A673 (cell line): ENCODE measurements at places on chromosomes 11 and 22. TPM values are rescaled to one million over a fixed set of nuclear protein-coding genes. Genes with fewer than 3 reads are reported as not detected.

DNA sequence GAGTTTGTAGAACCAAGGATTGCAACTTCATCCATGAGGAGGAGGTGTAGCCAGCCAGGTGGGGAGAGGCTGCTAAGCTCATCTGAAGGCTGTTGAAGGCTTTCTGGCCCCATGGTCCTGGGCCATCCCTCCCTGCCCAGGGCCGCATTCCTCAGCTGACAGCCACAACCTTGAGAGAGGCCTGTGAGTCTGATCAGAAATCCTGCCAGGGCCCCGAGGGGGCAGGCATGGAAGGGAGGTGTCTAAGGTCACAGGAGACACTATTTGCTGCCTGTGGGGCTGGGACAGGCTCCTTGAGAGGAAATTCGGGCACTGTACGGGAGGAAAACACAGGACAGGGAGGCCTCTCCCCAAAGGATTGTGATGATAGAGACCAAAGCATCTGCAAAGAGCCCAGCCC lies 88.1 kb upstream of the IGLL5 start:
- H3K36me3 ChIP-seq = no peaks in the 10 kb centered on the region
- no peaks in the 10 kb centered on the region for H3K4me1 ChIP-seq
- no peak for DNase-seq
- no peak overlapping the region for H3K27ac ChIP-seq
- no peak overlapping the region for H3K4me3 ChIP-seq

GRCh38 chr22:50717709-50718351 lies 20.2 kb upstream of the ACR start:
- no peaks in the 10 kb centered on the region for H3K36me3 ChIP-seq
- H3K27me3 ChIP-seq = peaks cover 22% of the 10 kb centered on the region
- no peak overlapping the region for H3K4me3 ChIP-seq
- no peak for DNase-seq
- H3K4me1 ChIP-seq = no peaks in the 10 kb centered on the region

GRCh38 chr22:17096071-17096470 lies 11.3 kb downstream of the IL17RA start:
- no peaks in the 10 kb centered on the region for H3K4me1 ChIP-seq
- no peaks in the 10 kb centered on the region for H3K27me3 ChIP-seq
- H3K27ac ChIP-seq = no peak overlapping the region
- H3K36me3 ChIP-seq = peaks cover 5% of the 10 kb centered on the region

- DNase-seq = peak; percentile 53
- H3K4me3 ChIP-seq = no peak overlapping the region
These were observed 14.5 kb upstream of the MB start for GRCh38 chr22:35631597-35631996.

GRCh38 chr11:83093634-83094033 lies 21.9 kb upstream of the RAB30 start:
- H3K36me3 ChIP-seq = no peaks in the 10 kb centered on the region
- H3K27me3 ChIP-seq = no peaks in the 10 kb centered on the region
- no peak overlapping the region for H3K27ac ChIP-seq

GRCh38 chr11:116309446-116309845 lies 463.3 kb downstream of the BUD13 start:
- no peak for DNase-seq
- peaks cover 7% of the 10 kb centered on the region for H3K27me3 ChIP-seq
- no peak overlapping the region for H3K4me3 ChIP-seq
- H3K27ac ChIP-seq = no peak overlapping the region
- H3K4me1 ChIP-seq = no peaks in the 10 kb centered on the region

DNA sequence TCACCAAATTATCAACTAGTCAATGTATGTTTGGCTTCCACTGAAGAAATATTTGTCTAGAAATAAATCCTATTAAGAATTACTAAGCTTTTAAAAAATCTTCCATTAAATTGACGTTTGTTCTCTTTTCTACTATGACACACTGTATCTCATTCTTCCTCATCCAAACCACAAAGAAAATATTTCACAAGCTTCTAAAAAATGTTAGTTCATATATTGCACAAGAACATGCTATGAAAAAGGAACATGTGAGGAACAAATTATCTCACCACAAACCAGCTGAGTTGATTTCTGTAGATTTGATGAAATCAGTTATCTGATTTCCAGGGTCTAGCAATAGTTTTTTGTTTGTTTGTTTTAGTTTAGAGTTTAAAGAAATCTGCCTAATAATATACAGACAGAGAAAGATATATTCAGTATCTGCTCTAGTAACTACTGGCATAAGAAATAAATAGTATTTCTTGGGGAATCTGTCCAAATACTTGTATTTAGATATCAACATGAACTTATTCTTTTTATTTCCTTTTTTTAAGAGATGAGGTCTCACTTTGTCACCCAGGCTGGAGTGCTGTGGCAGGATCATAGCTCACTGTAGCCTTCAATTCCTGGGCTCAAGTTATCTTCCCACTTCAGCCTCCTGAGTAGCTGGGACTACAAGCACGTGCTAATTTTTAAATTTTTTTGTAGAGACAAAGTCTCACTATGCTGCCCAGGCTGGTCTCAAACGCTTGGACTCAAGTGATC lies 161.7 kb downstream of the ATG16L2 start:
- no peaks in the 10 kb centered on the region for H3K36me3 ChIP-seq
- no peak for DNase-seq
- H3K27me3 ChIP-seq = no peaks in the 10 kb centered on the region

DNA sequence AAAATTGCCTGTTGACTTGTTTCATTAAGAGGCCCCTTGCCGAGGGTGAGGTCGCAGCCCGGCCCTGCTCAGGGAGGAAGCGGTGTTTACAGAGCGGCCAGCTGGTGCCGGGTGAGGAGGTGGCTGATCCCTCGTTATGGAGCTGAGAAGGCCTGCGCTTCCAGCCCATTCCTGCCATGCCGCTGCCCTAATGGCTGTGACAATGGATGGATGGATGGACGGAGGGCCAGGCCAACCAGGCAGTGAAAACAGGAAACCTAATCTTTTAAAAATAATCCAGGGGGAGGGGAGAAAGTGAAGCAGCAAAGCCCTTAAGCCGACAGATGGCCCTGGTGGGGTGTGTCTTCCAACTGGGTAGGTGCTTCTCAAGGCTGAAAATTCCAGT lies 38.5 kb downstream of the BCR start:
- H3K27ac ChIP-seq = peak overlapping the region; percentile 49
- H3K4me3 ChIP-seq = no peak overlapping the region
- H3K27me3 ChIP-seq = no peaks in the 10 kb centered on the region
- peak; percentile 42 for DNase-seq
- H3K4me1 ChIP-seq = peaks cover 45% of the 10 kb centered on the region

- DNase-seq = no peak
- no peaks in the 10 kb centered on the region for H3K27me3 ChIP-seq
- no peak overlapping the region for H3K4me3 ChIP-seq
- no peaks in the 10 kb centered on the region for H3K4me1 ChIP-seq
These were observed 570.1 kb downstream of the BRD1 start for GRCh38 chr22:49257551-49257961.

- DNase-seq = no peak
- no peak overlapping the region for H3K27ac ChIP-seq
- H3K4me3 ChIP-seq = no peak overlapping the region
- no peaks in the 10 kb centered on the region for H3K36me3 ChIP-seq
- H3K4me1 ChIP-seq = no peaks in the 10 kb centered on the region
These were observed 5.2 kb upstream of the MUC5AC start for GRCh38 chr11:1152316-1153104.

GRCh38 chr11:33731723-33732531 lies 4.3 kb downstream of the CD59 start:
- DNase-seq = no peak
- H3K27ac ChIP-seq = no peak overlapping the region
- H3K4me3 ChIP-seq = no peak overlapping the region
- H3K4me1 ChIP-seq = peaks cover 19% of the 10 kb centered on the region
- H3K27me3 ChIP-seq = no peaks in the 10 kb centered on the region

GRCh38 chr11:47512701-47513100 lies 40.2 kb downstream of the CELF1 start:
- peak overlapping the region; percentile 25 for H3K27ac ChIP-seq
- no peaks in the 10 kb centered on the region for H3K27me3 ChIP-seq
- H3K4me3 ChIP-seq = no peak overlapping the region
- no peak for DNase-seq
- peaks cover 44% of the 10 kb centered on the region for H3K4me1 ChIP-seq
- no peaks in the 10 kb centered on the region for H3K36me3 ChIP-seq

GRCh38 chr11:64026575-64027205 lies 9.0 kb upstream of the FLRT1 start:
- no peak overlapping the region for H3K4me3 ChIP-seq

- peaks cover 5% of the 10 kb centered on the region for H3K27me3 ChIP-seq
- H3K4me3 ChIP-seq = no peak overlapping the region
- no peak overlapping the region for H3K27ac ChIP-seq
- no peak for DNase-seq
- no peaks in the 10 kb centered on the region for H3K36me3 ChIP-seq
- no peaks in the 10 kb centered on the region for H3K4me1 ChIP-seq
These were observed 79.3 kb downstream of the LIF start for GRCh38 chr22:30167296-30167695.

GRCh38 chr11:126997196-126997595 lies 3.4 kb downstream of the KIRREL3 start:
- no peaks in the 10 kb centered on the region for H3K4me1 ChIP-seq
- H3K36me3 ChIP-seq = no peaks in the 10 kb centered on the region
- peaks cover 81% of the 10 kb centered on the region for H3K27me3 ChIP-seq
- H3K27ac ChIP-seq = no peak overlapping the region
- H3K4me3 ChIP-seq = no peak overlapping the region

- DNase-seq = no peak
- peaks cover 5% of the 10 kb centered on the region for H3K4me1 ChIP-seq
- peak overlapping the region; percentile 82 for H3K27ac ChIP-seq
- H3K27me3 ChIP-seq = no peaks in the 10 kb centered on the region
These were observed 912 bp downstream of the VPS51 start for GRCh38 chr11:65096926-65097325.

The GLYATL1 gene
- 0.17 TPM in 1 of 2 replicates, not detected in the other for total RNA-seq

The TMEM132A gene
- 140 and 147 TPM in 2 replicates for total RNA-seq

The TSPAN32 gene
- total RNA-seq = not detected in 2 replicates

The SCUBE2 gene
- 1.1 and 1.4 TPM in 2 replicates for total RNA-seq

The CD82 gene
- total RNA-seq = 8.2 and 16.0 TPM in 2 replicates
